ENCODE measurements at places on chromosomes 16 and 17.

- no peak for DNase-seq
These were observed 109.7 kb downstream of the RAP1GAP2 start for GRCh38 chr17:2905696-2906501.

- DNase-seq = no peak
These were observed 52.4 kb downstream of the WDR45B start for GRCh38 chr17:82595893-82596292.

DNA sequence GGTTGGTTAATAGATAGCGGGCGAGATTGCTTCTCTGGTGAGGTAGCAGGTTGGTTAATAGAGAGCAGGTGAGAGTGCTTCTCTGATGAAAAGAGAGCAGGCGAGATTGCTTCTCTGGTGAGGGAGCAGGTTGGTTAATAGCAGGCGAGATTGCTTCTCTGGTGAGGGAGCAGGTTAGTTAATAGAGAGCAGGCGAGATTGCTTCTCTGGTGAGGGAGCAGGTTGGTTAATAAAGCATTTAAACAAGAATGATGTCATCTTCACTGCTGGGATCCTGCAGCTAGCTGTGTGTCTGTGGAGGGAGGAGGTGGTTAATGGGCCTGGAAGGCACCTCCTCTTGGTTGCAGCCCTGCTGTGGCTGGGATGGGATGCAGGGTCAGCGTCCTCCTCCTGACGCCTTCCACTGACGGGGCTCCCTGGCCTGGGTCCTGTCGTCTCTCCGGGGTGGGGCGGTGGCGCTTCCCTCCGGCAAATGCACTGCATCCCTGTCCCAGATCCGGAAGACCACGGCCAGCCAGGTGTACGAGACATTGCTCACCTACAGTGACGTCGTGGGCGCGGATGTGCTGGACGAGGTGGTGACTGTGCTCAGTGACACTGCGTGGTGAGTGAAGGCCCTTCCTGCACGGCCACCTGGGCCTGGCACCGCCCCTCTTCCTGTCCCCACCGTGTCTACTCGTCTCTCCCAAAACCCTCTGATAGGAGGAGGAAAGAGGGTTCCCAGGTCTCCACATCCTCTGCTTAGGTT lies 99.2 kb upstream of the ZNF750 start:
- DNase-seq = no peak

DNA sequence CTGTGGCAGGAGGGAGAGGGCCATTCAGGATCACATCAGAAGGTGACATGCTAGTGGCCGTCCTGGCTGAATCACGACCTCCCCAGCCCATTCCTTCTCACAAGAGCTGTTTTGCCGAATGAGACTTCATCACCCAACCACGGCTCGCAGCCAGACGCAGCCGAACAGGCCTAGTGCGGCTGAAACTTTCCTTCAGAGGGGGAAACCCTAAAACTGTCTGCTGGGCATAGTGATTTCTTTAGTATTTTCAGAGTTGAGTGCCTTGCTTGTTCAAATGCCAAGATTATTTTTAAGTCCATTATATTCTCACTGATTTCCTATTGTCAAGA lies 343.7 kb downstream of the CPPED1 start:
- no peak for DNase-seq

DNA sequence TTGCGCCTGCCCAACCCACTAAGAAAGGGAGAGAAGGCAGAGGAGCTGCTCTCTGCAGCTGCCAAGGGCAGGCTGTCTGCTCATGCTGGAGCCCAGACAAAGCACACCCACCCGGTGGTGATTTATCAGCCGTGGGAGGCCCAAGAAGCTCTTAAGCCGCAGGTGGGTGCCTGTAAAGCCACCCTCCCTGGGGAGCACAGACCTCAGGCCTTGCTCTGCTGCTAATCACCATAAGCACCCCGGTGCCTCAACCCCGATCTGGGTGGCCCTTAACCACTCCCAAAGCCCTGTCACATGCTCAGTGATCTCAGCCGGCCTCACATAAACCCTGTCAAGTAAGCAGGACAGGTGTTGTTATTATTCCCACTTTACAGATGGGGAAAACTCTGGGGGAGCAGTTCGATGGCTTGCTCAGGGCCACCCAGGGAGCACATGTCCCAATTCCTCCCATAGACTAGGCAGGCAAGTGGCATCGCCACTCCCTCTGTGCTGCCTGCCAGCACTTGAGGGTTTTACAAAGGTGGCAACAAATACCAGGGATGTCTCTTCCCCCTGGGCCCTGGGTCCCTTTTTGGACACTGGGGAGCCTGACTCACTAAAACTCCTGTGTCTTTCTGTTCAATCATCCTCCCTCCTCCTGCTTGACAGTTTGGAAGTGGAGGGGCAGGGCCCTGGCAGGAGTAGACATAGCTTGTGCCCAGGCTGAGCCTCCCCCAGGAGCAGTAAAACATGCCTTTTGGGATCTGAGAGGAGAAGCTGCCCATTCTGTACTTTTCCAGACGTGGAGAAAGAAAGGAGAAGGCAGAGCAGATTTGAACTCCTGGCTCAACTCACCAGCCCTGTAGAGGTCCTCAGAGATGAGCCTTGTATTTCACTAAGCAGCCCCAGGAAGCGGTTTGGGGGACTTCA lies 299.3 kb downstream of the SOX9 start:
- DNase-seq = no peak

DNA sequence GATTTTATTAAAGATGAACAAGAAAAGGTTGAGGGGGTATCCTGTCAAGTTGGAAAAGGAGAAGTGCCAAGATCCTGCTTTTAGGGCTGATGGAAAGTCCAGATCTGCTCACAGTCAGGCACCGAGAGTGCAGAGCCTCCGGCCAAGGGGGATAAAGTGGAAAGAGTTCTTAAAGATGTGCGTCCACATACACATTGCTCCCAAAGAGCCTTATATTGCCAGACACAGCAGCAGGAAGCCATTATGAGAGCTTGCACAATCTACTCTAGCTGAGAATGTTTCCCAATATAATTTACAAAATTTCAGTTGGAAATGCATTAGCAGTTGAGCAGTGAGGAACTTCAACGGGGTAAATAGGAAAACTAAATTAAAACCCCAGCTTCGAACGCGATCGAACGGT lies 95.6 kb downstream of the SALL1 start:
- no peak for DNase-seq

DNA sequence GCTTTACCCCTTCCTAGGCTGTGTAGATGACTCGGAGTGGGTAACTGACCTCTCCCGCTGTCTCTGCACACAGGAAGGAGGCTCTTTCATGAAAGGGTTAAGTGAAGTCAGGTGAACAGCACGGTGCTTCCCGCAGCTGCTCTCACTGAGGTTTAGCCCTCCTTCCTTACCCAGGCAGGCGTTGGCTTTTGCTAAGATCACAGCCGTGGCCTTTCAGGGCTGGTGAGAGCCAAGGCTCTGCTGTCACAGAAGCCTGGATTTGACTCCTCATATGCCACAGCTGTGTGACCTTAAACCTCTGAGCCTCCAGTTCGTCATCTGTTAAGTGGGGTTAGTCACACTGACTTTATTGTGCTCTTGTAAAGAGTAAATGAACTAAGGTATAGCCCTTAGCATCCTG lies 90.9 kb upstream of the PLCG2 start:
- DNase-seq = no peak

GRCh38 chr17:40402668-40403067 lies 15.0 kb downstream of the TOP2A start:
- no peak for DNase-seq

- DNase-seq = no peak
These were observed 2272.1 kb downstream of the TP53TG3F start for GRCh38 chr16:35731341-35732040.

- peak; percentile 47 for DNase-seq
These were observed 108.5 kb downstream of the ZNF778 start for GRCh38 chr16:89325861-89326471.

- no peak for DNase-seq
These were observed 24.9 kb upstream of the RFFL start for GRCh38 chr17:35088356-35088880.

DNA sequence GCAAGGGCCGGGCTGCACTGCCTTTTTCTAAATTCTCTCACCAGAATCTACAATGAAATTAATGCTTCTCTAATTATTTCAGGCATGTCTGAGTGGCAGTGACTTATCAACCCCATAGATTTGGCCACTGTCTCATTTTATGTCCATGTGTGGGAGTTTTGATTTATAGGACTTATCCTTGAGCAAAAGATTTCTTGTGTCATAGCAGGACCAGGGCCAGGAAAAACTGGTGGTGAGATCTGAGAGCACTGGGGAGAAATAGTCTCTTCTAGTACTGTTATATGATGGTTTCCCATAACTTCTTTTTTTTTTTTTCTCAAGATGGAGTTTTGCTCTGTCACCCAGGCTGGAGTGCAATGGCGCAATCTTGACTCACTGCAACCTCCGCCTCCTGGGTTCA lies 1.5 kb upstream of the KRT23 start:
- no peak for DNase-seq

- DNase-seq = no peak
These were observed 5.4 kb upstream of the SLC5A2 start for GRCh38 chr16:31477220-31478216.

GRCh38 chr17:66604376-66604775 lies 230.5 kb upstream of the CACNG5 start:
- DNase-seq = no peak

DNA sequence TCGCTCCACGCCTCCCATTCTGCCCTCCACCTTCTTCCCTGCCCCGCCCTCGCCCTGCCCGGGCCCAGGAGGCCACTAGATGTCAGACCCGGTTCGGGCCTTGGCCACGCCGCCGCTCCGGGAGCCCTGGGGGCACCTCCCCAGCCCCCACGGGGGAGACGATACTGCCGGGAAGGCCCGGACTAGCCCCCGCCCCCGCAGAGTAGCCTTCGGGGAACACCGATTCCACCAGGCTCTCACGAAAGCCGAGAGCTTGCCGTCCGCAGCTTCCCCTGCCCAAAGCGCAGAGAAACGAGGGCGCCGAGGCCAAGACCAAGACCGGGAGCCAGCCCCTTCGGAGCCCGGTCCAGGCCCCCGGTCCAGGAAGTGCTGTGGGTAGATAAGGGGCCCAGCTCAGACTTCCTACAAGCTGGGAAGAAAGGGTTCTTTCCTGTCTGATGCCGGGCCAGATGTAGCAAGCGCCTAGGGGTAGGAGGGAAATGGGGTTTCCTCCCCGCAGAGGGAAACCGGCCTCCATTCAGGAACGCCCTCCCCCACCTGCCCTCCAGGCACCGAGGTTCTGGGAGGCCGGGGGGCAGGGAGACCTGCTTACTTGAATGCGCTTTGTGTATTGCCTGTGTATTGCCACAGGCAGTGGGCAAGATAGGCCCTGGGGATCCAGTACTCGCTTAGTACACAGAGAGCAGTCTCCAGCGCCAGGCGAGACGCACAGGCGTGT lies 806 bp upstream of the CYB561 start:
- peak; percentile 71 for DNase-seq

DNA sequence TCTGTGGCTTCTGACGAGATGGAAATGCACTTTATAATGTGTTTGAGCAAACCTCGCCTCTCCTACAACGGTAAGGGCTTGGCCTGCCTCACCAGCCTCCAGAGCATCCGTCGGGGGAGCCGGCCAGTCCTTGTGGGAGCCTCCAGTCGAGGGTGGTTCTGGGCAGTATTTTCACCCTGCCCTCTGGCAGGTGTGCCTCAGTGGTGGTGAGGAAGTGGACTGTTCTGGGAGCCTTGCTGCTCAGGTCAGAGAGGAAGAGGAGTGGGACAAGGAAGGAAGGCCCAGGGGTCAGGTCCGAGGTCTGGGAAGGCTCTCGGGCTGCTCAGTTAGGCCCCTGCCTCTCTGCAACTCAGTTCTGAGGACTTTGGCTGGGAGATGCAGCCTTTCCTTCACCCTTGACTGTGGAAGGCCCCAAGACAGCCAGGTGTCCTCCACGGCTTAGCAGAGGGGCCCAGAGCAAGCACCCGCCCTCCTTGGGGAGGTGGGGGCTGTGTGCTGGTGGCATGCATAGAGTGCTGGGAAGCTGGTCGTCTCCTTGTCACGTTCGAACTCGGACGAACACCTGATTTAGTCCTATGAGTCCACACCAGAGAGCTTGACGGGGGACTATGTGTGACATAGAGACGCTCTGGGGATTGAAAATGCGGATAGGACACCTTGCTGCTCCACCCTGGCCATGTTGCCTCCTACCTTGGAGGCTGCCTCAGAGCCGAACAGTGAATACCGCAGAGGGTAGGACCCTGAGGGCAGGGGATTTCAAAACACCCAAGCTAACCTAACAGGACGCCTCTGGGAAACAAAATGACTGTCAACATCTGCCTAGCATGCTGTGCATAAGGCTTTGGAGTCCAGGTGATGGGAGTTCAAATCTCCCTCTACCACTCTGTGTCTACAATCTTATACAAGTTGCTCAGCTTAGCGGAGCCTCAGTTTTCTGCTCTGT lies 22.7 kb downstream of the LDHD start:
- DNase-seq = no peak

DNA sequence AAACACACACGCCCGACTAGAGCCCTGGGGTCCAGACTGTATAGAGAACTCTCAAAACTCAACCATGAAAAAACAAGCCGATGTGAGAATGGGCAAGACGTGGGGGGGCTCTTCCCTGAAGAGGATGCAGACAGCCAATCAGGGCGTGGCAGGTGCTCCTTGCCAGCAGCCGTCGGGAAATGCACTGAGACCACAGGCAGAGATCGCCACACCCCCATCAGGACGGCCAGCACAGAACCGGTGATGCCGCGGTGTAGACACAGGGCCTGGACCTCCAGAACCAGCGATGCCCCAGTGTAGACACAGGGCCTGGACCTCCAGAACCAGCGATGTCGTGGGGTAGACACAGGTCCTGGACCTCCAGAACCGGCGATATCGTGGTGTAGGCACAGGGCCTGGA lies 169.2 kb downstream of the LAT start:
- DNase-seq = no peak

DNA sequence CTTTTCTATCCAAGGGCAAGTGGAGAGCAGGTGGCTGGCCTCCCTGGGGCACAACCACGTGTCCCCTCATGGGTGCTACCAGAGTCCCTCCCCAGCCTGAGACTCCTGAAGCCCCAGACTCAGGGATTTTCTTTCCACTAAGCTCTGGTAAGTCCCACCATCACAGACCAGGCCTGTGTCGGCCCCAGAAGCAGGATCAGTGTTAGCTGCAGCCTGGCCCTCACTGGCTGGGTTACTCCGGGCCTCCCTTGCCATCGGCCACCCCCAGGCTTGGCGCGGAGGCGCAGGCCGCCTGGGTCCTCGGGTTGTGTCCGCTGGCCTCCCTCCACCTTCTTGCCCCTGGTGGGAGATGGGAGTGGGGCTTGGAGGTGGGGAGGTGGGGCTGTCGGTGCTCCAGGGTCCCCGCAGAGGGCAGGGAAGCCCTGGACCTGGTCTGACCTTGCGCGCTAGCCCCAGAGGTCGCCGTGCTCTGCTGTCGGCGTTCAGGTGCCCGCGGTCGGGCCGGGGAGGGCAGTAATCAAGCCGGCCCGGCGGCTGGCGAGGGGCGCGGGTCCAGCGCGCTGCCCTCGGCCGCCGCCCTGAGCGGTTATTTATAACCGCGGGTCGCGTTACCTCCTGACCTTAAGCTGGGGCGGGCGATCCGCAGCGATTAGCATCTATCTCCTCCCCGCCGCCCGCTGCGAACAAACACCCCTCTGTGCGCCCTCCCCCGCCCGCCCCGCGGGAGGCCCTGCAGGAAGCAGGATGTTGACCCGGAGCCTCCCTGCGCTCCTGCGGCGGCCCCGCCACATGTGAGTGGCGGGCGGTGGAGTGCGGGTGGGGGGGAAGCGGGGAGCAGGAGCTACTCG lies 78.1 kb upstream of the TOB1 start:
- peak; percentile 86 for DNase-seq
